Hematopoietic multipotent progenitor cell (in vitro differentiated cells): ENCODE measurements at places on chromosomes 7 and 10. TPM values are rescaled to one million over a fixed set of nuclear protein-coding genes. Genes with fewer than 3 reads are reported as not detected.
A peak's percentile ranks its signal among the peaks of the same experiment; 100 is the strongest.

- DNase-seq, result no peak
Measured at GRCh38 chr7:66912195-66912594, 8.8 kb upstream of the TMEM248 start.

DNA sequence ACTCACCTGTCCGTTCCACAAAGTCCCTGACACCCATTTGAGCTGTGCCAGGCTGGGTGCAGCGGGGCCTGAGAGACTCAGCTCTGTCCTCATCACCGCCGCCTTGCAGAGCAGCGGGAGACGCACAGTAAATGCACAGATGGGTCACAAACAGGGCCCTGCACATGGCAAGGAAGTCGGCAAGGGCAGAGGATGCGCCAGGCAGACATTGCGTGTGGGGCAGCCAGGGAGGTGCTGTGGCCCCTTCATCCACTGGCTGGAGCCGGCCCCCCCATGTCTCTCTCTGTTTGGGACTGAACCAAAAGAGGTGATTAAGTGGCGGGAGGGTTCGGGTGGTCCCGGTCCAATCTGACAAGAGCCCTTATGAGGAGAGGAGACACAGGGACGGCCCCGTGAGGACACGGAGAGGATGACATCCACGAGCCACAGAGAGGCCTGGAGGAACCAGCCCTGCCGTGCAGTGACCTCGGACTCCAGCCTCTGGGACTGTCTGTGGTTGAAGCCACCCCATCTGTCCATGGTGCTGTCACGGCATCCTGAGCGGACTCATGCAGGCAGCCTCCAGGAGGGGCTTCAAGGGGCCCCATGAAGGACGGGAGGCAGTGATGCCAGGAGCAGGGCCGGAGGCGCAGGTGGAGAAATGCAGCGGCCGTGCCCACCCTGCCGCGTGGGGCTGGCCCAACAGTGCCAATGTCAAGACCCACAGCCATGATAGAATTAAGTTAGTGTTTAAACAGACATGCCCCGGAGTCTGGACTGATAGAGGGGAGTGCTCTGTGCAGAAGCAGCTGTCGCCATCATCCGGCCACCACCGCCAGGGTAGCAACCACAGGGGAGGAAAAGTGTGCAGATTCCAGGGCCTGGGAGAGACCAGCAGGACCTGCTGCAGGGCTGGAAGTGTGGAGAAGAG, 28.4 kb upstream of the FOXL3 start:
- DNase-seq, result no peak

DNA sequence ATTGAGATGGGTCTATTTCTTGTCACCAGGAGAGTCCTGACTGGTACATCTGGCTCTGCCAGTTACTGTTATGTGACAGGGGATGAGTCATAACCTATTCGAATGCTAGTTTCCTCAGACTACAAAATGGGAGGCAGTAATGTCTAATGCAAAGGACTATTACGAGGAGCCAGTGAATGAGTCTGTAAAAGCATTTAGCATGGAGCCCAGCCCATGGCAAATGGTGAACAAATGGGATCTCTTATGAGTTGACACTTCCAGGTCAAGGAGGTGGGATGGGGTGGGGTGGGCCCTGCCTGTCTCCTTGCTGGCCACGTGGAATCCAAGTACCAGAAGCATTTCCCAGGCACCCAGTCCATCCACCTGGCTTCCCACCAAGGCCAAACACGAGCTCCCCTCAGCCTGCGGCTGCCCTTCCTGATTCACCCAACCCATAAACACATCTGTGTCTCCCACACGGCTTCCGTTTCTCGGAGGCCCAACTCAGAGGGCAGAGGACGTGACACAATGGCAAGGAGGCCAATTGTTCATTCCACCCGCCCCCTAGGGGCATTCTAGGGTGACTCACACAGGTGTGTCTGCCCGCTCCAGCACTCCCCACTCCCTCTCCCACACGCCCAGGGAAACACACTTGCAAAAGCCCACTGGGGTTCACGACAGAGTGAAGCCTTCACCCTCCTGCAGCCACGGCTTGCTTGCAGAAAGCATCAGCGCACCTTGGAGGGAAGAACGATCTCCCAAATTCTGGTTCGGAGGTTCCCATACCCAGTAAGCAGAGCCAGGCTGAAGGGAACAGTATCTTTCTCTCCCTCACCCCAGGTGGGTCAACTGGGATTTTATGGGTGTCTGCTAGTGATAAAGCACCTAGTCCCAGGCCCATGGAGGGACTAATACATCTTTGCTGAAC, 109.8 kb downstream of the SH3PXD2A start:
- peak; percentile 29 for DNase-seq

- no peak for DNase-seq
Measured at GRCh38 chr7:139854803-139855497, 25.9 kb downstream of the TBXAS1 start.

DNA sequence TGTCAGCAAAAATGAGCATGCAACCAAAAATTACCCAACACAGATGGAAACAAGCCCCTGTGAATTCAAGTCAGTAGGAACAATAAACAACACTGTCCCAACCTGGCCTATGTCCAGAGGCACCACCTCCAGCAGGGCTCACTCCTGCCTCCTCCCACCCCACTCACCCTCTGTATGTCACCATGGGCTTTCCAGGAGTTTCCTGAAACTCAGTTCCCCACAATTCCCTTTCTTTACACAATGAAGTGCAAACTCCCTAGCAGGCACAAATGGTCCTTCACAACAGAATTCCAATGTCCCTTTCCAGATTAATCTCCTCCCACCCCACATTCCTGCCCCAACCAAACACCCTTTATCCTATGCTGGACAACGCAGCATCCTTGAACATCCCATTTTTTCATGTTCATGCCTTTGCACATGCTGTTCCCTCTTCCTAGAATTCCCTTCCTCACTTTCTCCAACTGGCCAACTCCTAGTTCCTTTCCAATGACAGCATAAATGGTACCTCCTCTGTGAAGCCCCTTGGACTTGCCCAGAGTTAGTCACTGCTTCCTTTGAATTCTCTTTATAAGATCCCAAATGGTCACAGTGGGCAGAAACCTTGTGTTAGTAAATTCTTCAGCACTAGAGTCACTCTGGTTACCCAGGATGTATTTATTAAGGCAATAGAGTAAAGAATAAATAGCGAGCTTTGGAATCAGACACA, 157.5 kb downstream of the SLIT1 start:
- no peak for DNase-seq

- DNase-seq, result no peak
Measured at GRCh38 chr10:79431428-79431827, 14.0 kb downstream of the ZCCHC24 start.

The LLCFC1 gene
- not detected for total RNA-seq

The ETV1 gene
- total RNA-seq, result 0.27 TPM

The SCIN gene
- total RNA-seq, result under 0.01 TPM
